ENCODE measurements at places on chromosomes 3 and 15. TPM values are rescaled to one million over a fixed set of nuclear protein-coding genes. Genes with fewer than 3 reads are reported as not detected.

The HIGD2B gene
- total RNA-seq: not detected

The LTF gene
- 0.91 TPM for total RNA-seq

The GRM7 gene
- not detected for total RNA-seq

The CHMP2B gene
- total RNA-seq: 37.0 TPM

The SEC22C gene
- 31.8 TPM for total RNA-seq

The SLC9C1 gene
- total RNA-seq: not detected

The ETV5 gene
- total RNA-seq: 9.4 TPM

The CCR9 gene
- not detected for total RNA-seq
